Tibial artery (tissue), 4 donors: ENCODE measurements at places on chromosomes 11 and 22.

DNA sequence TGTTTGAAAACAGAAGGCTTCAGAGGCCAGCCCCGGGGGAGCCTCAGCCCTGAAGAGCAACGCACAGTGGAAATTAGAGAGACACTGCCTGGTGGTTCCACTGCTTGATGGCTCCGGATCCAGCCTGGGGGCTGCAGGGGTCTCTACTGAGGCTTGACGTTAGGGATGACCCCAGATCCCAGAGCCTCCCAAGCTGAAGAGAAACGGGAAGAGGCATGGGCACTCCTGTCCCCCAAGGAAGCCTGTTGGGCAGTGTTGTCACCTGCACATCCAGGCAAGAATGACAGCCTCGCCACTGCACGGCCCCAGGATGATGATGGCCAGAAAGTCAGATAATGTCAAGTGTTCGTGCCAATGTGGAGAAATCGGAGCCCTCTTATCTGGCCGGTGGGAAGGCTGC is 56.8 kb upstream of the FGF3 start:
- H3K4me3 ChIP-seq = no peak overlapping the region
- peaks cover 26% of the 10 kb centered on the region for H3K27me3 ChIP-seq
- H3K36me3 ChIP-seq = no peaks in the 10 kb centered on the region
- no peak overlapping the region for H3K27ac ChIP-seq
- DNase-seq = peak; percentile 51
- H3K4me1 ChIP-seq = no peaks in the 10 kb centered on the region

DNA sequence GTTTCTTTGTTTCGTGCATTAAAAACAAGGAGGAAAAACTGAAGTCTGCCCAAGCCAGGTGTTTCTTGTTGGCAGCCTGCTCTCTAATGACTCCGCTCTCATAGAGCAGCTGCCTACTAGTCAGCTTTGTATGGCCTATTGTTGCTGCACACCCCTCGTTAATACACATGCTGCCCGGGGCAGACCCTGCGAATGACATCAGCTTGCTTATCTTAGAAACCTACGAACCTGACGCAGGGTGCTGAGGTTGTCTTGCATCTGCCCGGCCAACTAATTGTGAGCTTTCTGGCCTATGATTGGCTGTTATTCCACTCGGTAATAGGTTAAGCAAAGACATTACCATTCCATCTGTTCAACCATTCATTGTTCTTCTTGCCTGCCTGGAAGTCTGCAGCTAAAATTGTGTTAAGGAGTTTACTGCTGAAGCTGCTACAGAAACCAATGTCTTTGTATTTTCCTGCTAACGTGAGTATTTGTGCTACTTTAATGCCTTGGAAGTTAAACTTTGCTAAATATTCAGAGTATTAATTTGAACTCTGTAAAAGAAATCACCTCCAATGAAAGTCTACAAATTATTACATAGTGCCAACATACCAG is 37.5 kb downstream of the ZC3H12C start:
- H3K36me3 ChIP-seq = no peaks in the 10 kb centered on the region
- H3K27ac ChIP-seq = no peak overlapping the region
- H3K27me3 ChIP-seq = no peaks in the 10 kb centered on the region

DNA sequence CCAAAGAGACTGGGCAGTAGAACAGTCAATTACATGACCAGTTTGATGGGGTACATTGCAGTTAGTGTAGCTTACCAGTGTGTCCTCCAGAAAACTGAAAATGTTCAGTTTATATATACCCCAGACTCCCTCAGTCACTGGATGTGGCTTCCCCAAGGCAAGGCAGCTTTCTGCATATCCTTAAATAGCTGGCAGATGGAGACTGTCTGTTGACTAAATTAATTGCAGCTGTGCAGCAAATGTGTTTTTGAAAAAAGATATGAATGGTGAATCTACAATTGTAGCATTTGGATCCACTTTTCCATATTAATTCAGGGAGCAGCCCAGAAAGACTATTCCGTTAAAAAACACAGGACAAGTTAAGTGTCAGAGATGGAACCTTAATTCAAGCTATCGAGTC is 565.1 kb upstream of the CCDC179 start:
- H3K36me3 ChIP-seq = no peaks in the 10 kb centered on the region
- DNase-seq = no peak
- no peaks in the 10 kb centered on the region for H3K4me1 ChIP-seq
- no peak overlapping the region for H3K27ac ChIP-seq

- H3K36me3 ChIP-seq = no peaks in the 10 kb centered on the region
- no peak overlapping the region for H3K27ac ChIP-seq
- no peak overlapping the region for H3K4me3 ChIP-seq
- H3K4me1 ChIP-seq = no peaks in the 10 kb centered on the region
- no peak for DNase-seq
Observed at GRCh38 chr11:2072551-2073261, 66.5 kb downstream of the IGF2 start.

GRCh38 chr11:27013781-27014361 is 20.0 kb downstream of the FIBIN start:
- DNase-seq = no peak
- peak overlapping the region; percentile 50 for H3K27ac ChIP-seq
- no peak overlapping the region for H3K4me3 ChIP-seq
- H3K4me1 ChIP-seq = no peaks in the 10 kb centered on the region
- no peaks in the 10 kb centered on the region for H3K36me3 ChIP-seq
- H3K27me3 ChIP-seq = no peaks in the 10 kb centered on the region
